ENCODE measurements at places on chromosomes 7 and 10. TPM values are rescaled to one million over a fixed set of nuclear protein-coding genes. Genes with fewer than 3 reads are reported as not detected.

The AKR1C2 gene
- 22.6 TPM for total RNA-seq

The EGFR gene
- total RNA-seq = 9.4 TPM

The FLNC gene
- 3.6 TPM for total RNA-seq

The ENTPD1 gene
- total RNA-seq = 9.4 TPM

The PIP gene
- total RNA-seq = not detected

The ADCY1 gene
- 226 TPM for total RNA-seq

The GLI3 gene
- total RNA-seq = 4.1 TPM

The BTRC gene
- total RNA-seq = 29.9 TPM

The ASZ1 gene
- not detected for total RNA-seq

The ABCA13 gene
- total RNA-seq = 0.16 TPM

The FAM25G gene
- not detected for total RNA-seq

The BMS1 gene
- 11.7 TPM for total RNA-seq

The HOXA1 gene
- not detected for total RNA-seq

The CYP2C9 gene
- not detected for total RNA-seq

The TFEC gene
- total RNA-seq = 2.2 TPM

The FOXI2 gene
- total RNA-seq = not detected

GRCh38 chr7:510131-510481 lies 9.5 kb downstream of the PDGFA start:
- DNase-seq = no peak

DNA sequence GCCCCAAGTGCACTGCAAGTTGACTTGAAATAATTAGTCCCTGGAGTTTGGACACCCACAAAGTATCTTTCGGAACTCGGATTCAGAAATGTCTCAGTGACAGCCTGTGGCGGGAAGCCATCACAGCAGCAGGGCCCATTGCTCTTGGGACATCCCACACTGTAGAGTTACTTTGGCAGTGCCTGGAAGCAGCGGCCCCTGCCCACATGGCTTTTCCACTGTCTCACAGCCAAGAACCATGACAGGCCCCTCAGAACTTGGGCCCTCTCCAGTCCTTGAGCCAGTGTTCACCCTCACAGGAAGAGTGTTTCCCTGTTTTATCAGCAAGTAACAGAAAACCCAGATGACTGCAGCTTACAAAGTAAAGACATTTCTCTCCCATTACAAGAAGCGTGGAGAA lies 477.0 kb upstream of the GALNT17 start:
- DNase-seq = no peak

- DNase-seq = no peak
These were observed 25.2 kb downstream of the ATRNL1 start for GRCh38 chr10:115118346-115118745.

DNA sequence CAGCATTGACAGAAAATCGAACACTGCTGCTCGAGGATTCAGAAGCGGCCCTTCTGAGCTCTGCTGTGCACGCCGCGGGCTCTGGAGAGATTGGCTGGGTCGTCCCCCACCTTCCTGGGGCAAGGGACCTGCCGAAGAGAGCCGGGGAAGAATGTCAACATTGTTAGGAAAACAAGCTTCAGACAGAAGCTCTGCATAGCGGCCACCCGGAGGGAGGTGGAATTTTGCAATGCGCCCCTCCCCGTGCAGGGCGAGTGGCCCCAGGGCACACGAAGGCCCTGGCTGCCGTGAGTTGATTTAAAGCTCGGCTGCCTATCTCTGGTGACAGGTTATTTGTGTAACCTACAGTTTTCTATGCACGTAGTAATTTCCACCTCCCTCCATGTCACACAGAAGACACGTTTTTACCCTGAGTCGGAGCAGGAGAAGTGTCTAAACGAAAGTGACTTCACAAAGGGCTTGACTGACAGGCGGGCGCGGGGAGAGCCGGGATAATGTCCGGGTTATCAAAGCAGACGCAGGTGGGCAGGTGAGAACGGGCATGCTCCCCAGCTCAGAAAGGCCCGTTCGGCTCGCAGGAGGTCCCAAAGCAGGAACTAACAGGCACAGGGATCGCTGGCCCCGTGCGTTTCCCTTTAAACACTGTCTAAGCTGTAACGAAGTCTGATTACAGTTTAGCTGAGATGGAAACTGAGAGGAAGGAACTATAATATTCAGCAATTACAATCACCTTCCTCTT lies 84.6 kb downstream of the PDGFA start:
- no peak for DNase-seq

- DNase-seq = no peak
These were observed 41.4 kb upstream of the ANLN start for GRCh38 chr7:36348256-36348655.

DNA sequence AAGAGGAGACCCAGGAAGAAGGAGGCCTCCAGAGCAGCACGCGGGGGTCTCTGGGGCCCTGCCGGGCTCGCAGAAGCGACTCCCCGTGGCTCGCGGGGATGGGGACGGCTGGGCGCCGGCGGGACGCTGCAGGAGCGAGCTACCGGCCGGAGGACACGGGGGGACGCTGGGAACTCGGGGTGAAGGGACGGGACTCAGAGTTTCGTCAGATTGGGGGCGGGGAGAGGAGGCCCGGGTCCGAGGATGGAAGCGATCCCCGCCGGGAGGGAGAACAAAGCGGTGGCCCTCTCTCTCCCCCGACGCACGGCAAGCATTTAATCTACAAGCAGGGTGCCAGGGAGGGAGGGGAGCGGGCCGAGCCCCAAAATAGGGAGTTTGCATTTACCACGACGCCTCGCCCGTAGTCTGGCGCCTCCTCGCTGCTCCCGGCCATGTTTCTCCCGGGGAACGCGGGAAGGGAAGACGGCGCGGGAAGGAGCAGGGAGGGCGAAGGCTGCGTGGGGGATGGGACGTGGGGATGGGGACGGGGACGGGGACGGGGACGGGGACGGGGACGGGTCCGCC lies at the start of gene PRTFDC1:
Gene PRTFDC1, minus strand, starts transcription at position 464 of the 564 bp plus-strand sequence. Its CDS starts 31 bp downstream, at position 433.
- DNase-seq = peak; percentile 56

DNA sequence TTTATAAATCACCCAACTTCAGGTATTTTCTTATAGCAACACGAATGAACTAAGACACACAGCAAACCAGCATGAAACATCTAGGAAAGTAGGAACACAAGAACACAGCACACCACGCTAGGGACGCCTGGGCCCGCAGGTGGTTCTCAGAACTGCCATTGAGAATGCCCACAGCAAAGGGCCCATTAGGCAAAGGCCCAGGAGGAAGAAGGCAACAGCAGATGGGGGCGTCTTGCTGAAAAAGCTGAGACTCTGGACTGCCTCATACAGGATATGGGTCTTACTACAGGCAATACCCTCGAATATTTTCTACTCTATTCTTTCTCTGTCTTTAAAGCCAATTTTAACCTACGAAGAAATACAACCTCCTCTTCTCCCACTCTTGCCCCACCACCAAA lies 77.3 kb downstream of the PARD3 start:
- no peak for DNase-seq

DNA sequence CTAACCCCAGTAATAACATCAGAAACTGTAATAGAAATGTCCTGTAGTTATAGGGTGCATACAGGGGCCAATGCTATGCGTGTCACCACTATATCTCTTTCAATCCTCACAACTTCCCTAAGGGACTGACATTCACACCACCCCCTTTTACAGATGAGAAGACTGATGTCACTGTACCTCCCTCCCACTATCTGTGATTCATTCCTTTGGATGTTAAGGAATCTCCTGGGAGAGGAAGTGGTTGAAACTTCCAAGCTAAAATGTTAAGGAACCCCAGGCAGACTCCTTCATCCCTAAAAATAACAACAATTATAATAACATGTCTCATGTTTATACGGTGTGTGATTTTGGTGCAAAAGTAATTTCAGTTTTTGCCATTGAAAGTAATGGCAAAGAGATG lies 5.4 kb downstream of the COL13A1 start:
- no peak for DNase-seq

DNA sequence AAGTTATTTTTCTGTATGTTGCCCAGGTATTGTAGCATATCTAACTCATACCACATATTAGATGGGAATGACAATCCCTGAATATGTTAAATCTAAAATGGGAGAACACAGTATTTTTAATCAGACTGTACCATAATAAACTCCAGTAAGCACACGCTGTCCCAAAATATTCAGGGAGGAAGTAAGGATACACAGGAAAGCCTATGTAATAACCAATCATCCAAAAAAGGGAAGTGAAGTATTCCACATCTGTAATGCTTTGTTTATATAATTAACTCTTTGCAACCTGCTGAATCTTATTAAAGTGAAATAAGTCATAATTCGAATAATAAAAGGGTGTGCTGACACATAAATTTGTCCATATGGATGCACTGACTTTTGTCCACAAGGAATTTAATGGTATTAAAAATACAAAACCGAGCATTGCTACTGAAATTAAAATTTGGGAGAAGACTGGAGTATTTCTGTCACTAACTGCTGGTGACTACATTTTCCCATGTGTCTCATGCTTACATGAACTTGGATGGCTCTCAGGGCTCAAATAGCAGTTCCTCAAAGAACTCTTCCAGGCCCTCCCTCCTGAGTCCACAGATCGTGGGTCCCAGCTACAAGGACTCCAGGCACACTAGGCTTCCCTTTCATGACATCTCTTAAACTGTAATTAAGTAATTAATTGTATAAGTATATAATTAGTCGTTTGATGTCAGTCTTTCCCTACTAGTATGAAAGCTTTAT lies 120.6 kb downstream of the NEBL start:
- DNase-seq = no peak

DNA sequence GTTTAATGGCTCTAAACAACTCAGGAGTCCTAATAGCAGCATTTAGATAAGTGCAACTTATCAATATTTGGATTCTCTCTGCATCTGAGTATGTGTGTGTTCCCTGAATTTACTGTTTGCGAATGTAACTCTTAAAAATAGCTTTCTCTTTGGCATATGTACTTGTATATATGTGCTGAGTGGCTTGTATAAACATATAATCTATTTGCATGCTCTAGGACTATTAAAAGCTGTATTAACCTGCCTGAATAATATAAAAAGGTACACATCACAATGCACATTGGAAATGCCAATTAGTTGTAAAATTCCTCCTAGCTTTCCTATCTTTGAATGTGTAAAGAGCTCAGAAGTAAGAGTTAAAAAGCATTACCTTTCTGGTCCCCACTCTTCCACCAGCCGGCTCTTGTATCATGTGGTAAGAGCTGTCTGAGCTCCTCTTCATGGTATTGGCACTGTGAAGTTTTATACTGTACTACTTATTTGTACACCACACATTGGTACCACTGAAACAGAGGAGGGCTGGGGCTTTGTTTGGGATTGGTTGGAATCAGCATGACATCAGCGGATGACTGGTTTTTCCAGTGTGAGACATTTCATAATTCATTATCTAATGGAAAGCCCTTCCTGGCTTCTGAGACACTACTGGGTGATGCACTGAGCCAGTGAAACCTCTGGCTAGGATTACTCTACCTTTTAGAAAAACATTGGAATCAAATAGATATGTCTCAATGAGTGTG lies at the start of gene INHBA:
Gene INHBA, minus strand, starts transcription at position 456 of the 737 bp plus-strand sequence. CDS start 2,716 bp downstream, outside the sequence.
- DNase-seq = no peak

DNA sequence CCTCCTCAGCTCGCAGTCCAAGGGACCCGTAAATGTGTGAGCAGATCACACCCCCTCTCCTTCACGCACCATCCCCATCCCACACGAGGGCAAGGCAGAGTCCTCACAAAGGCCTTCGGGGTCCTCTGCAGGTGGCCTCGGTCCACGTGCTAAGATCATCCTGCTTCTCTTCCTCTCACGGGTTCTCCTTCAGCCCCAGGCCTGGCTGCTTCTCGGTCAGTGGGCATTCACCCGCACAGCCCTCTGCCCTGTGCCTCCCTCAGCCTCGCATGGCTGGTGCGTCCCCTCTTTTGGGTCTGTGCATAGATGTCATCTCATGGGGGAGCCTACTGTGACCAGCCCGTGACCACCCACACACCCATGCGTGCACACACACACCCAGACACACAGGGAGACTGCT lies 17.3 kb upstream of the FOXL3 start:
- no peak for DNase-seq

DNA sequence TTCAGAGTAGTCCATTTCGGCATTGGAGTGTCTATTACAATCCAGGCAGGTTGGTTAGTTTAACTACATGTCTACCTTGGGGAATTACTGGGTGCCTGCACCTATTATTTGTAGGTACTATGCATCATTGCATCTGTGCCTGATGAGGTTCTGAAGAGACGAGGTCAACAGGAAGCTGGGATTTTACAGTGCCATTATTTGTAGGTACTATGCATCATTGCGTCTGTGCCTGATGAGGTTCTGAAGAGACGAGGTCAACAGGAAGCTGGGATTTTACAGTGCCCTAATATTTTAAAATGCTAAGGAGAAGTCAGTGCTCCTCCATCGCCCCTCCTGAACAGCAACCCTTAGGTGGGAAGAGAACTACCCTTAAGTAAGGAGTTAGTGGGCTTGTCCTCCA lies 41.7 kb downstream of the NPY start:
- no peak for DNase-seq

- no peak for DNase-seq
These were observed 66.3 kb upstream of the SH2B2 start for GRCh38 chr7:102220229-102220850.

DNA sequence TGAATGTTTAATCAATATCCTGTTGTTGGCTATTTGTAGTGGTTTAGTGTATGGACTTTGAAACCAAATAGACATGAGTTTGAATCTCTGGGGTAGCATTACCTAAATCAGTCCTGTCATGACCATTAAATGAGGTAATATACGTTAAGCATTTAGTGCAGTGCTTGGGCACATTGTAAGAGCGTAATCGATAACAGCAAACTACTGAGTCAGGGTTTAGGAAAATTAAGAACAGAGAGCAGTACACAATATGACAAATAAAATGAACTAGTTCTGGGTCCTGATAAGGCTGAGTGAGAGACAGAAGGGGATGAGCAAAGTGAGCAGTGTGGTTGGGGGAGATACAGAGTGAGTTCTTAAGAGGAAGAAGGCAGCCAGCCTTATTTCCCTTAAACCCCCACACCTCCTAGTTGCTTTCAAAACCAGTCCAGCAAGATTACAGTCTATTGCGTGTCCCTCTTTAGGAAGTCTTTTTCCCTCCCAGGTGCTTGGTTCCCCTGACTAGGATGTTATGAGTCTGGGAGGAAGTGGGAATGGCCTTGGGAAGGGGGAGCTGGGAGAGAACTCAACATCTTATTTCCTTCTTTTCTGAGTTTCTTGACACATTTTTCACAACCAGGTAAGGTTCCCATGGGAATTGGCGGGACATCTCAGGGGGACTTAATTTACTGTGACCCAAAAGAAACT lies 171.0 kb downstream of the SND1 start:
- no peak for DNase-seq

DNA sequence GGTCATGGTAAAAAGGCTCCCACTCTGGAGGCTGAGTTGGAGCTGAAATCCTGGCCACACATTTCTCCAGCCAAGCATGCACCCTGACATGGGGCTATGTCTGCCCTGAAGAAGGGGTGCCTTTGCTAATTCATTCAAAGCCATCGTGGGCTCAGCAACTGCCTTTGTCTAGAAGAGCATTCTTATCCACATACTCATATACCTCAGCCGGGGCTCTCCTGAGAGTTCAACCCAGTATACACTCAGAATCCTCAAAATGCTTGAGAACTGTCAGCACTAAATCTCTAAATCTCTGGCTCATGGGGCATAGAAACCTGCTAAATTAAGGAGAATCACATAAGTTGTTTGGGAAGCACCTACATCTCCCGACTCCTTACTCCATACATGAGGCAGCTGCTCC lies 89.3 kb downstream of the MRPL32 start:
- no peak for DNase-seq

GRCh38 chr10:43658227-43658626 lies 9.5 kb upstream of the ZNF32 start:
- DNase-seq = no peak

All from occipital lobe (tissue), 3 donors.